Activated naive CD4-positive, alpha-beta T cell treated with anti-CD3 and anti-CD28 coated beads, Interleukin-2, amount 50 U/mL, for 72 hours (primary cell): ENCODE measurements at places on chromosomes 1 and 21. TPM values are rescaled to one million over a fixed set of nuclear protein-coding genes. Genes with fewer than 3 reads are reported as not detected.

DNA sequence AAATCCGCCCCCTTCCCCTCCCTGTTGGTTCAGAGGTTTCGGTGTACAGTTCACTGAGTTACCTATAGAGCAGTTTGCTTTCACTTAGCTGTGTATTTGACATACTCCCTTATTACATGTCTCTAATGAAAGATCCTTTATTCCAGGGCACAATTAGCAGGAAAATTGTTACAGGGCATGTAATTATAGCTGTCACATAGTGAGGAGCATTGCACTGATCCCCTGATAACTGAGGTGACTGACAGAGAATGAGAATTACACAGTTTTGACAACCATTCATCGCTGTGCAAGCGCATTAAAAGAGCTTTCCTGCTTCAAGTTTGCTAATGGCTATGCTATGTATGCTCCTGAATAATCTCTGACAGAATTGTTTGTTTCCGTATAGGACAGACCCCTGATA lies 26.9 kb downstream of the DAP3 start:
- no peak for DNase-seq

- no peak for DNase-seq
These were observed 7.9 kb downstream of the CAMK2N1 start for GRCh38 chr1:20478057-20478635.

DNA sequence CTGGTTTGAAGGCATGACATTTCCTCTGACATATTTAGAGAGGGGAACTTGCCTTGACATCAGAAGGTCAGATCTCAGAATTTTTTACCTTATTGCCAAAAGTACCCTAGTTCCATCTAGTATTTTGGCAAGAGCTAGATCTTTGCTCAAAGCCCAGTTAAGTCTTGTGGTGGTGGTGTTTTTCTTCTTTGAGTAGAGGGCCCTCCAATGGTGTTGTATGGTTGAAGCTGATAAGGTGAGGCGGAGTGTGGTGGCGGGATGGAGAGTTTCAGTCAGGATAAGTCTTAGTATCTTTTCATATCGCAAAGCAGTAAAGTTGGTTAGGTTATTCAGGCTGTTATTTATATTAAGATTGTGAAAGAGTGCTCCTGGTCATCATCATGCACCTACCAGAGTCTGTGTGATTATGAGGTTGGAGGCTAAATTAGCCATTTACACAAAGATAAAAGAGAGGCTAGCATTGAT lies 20.1 kb upstream of the MACF1 start:
- DNase-seq, result no peak

GRCh38 chr1:65904681-65905083 lies 112.0 kb downstream of the PDE4B start:
- no peak for DNase-seq

Gene FCRL5
- not detected for total RNA-seq

DNA sequence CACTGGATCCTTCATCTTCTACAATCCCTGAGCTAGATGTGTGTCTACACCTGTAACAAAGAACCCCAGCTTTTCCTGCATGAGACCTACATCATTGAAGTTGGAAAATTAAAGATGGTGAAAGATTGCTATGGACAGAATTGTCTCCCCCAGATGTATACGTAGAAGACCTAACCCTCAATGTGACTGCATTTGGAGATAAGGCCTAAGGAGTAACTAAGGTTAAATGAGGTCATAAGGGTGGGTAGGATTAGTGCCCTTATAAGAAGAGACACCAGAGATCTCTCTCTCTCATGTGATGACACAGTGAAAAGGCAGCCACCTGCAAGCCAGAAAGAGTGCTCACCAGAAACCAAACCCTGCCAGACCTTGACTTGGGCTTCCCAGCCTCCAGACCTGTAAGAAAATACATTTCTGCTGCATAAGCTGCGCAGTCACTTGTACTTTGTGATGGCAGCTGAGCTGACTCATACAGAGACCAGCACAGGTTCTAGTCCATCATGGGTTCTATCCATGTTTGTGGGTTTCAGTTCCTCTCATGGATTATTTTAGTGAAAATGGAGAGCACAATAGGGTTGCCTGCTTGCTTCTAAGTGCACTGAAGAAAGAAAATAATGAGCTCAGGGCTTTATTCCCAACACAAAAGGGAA lies 180.8 kb downstream of the TPR start:
- DNase-seq, result no peak

Gene LMOD1
- total RNA-seq, result not detected

Gene SRGAP2
- 91.2 TPM for total RNA-seq

GRCh38 chr1:1430114-1430982 lies 5.1 kb upstream of the VWA1 start:
- DNase-seq, result no peak

GRCh38 chr1:206929524-206929923 lies 7.8 kb upstream of the FCMR start:
- DNase-seq, result no peak

Gene DTL
- total RNA-seq, result 82.2 TPM

DNA sequence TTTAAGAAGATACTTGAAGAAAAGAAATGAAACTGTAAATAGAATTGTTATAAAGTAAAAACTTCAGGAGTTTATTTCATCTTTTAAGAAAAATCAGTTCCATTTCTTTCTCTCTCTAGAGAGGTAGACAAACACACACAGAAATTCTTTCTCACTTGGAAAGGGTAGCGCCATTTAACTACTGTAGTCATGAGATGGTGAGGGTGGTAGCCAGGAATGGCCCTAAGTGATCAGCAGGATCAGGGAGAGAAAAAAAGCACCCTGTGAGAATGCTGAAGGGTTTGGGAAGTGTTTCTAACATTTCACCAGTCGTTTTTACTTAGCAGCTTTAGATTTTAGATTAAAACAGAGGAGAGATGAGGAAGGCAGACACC lies 205.7 kb upstream of the RUNX1 start:
- no peak for DNase-seq

DNA sequence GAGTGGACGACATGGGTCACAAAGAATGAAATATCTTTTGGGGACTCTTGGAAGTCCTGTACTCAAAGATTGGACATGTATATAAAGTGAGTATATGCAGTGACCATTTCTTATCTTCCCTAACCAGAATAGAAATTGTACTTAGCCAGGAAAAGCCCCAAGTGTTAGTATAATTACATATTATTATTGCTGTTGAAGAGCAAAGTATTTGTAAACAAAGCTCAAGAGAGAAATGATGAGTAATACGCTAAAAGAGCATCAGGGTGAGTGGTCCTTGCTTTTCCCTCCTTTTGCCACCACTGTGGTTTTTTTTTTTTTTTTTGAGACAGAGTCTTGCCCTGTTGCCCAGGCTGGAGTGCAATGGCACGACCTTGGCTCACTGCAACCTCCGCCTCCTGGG lies 6.4 kb upstream of the CGN start:
- DNase-seq, result no peak

Gene ADORA1
- total RNA-seq, result not detected

Gene OR2T11
- total RNA-seq, result not detected

DNA sequence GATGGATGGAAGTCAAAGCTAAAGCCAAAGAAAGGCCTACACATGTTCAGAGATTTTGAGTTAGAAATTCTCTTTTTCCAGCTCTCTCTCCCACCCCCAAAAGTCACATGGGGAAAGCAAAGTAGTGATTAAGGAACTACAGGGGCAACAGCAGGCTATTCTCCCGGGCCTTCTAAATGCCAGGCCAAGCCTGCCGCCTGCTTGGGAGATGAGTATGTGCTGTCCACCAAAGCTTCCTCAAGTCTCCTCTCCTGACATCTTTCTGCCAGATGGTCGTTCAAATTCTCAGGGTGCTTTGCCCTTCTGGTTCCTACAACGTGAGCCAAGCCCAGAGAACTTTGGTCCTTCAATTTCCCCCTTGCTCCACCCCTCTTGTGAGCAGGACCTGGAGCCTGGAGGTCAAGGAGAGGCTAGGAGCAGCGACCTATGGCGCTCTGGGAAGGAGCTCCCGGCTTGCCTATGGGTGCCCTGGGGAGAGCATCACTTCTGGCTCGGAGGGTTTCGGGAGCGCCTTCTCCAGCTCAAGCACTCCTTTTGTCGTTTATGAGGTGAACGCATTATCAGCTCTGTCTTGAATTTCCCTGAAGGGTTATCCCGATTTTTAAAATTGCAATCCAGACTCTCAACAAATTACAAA lies 4.4 kb upstream of the PRRX1 start:
- DNase-seq, result no peak

- DNase-seq, result no peak
These were observed 51.7 kb upstream of the SCMH1 start for GRCh38 chr1:41293779-41294178.

DNA sequence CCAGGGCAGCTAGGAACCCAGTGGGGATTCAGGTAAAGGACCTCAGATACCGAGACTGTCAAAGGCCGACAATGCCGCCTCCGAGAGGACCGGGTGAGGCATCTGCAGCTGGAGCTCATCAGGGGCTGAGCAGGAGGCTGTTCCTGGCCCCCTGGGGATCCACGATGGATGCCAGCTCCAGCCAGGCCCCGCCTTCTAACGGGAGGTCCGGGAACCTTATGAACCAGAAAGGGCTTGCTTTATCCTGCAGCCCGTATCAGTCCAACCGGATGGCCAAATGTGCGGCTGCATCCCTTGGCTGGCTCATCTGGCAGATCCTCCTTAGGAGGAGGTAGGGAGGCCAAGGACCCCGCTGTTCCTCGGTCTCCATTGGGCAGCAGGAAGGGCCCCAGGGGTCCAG lies 32.0 kb downstream of the SLC45A1 start:
- DNase-seq, result no peak

DNA sequence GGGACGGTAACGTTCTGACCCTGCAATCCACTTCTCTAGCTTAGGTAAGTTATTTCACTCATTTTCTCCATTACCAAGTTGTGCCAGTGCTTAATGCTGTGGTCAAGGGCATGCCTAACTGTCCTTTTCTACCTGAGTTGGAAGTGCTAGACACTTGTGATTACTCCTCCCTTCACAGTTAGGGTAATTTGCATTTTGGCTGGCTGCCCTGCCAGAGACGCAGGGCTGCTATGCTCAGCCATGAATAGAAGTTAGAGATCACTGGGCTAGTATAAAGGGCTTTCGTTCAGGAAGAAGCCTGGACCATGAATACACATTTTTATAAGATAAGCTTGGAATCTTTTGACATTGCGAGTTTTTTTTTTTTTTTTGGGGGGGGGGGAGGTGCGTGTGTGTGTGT lies 633.2 kb upstream of the NEGR1 start:
- DNase-seq, result no peak

Gene AKT3
- total RNA-seq, result 37.3 TPM

GRCh38 chr1:222042120-222042519 lies 300.2 kb upstream of the DUSP10 start:
- DNase-seq, result no peak

Gene NCF2
- total RNA-seq, result 9.1 TPM

GRCh38 chr1:226870026-226870400 lies 403 bp upstream of the PSEN2 start:
- DNase-seq, result no peak

DNA sequence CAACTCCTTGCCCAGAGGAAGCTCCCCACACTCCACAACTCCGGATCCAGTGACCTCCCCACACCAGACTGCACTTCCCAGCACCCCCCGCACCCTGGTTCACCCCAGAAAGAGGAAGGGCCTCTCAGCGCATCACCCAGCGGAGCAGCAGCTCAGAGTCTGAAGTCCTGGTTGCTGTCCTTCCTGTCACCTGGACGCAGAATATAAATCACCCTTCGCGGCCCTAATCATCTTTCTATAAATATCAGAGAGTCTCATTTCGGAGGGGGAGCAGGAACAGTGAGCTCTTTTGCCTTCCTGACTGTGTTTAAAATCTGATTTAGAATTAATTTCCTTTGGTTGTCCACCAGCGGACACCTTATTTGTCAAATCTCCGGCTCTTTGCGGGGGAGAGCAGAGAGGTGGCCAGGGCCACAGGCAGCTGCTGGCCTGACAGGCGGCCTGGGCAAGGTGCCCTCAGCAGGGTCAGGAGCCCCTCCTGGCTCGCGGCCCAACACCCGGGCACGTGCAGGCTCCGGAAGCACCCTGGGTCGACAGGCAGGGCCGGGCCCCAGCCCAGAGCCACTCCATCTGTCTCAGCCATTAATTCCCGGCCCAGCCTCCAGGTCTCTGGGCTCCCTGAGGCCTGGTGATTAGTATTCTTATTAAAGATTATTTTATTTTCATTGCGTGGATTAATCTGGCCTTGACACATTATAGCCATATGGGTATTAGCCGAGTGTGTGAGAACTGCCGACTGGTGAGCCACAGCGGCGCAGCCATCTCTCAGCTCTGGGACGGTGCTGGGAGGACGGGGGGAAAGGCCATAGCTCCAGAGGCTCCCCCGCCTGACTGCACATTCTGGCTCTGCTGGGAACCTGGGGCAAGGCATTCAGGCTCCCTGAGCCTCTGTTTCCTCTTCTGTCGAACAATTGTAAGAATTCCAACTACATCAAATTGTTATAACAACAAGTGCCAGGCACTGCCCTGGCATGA lies 19.7 kb downstream of the EPHA8 start:
- no peak for DNase-seq

DNA sequence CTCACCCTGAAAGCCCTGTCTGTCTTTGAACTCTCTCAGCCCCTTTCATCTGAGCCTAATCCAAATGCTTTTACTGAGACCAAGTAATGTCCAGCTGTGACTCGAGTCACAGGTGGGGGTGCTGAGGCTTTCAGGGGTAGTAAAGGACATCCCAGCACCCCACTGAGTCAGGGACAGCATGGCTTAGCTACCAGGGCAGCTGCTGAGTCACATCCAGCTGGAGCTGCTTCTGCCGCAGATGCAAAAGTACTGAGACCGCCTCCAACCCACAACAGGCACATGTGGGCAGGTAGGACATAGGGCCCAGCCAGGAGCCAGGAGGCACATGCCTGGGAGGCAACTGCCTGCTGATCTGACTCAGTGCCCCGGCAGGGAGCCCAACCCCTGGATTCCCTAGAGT lies 6.7 kb upstream of the VSIG8 start:
- no peak for DNase-seq
